ENCODE measurements at places on chromosomes 6 and 20. TPM values are rescaled to one million over a fixed set of nuclear protein-coding genes. Genes with fewer than 3 reads are reported as not detected.

KIFC1 gene
- total RNA-seq: 12.0 TPM

CLDN20 gene
- not detected for total RNA-seq

MATN4 gene
- 0.52 TPM for total RNA-seq

TOX2 gene
- total RNA-seq: not detected

CGAS gene
- 7.3 TPM for total RNA-seq

TPMT gene
- total RNA-seq: 2.1 TPM

SPATA25 gene
- 2.6 TPM for total RNA-seq

PPP1R3G gene
- total RNA-seq: 2.1 TPM

WFDC9 gene
- total RNA-seq: not detected

OR12D2 gene
- total RNA-seq: not detected

FAM83C gene
- not detected for total RNA-seq

TNNC2 gene
- total RNA-seq: 2,844 TPM

CYP24A1 gene
- 1.0 TPM for total RNA-seq

Data from skeletal muscle tissue (tissue), 5 donors.